ENCODE measurements at places on chromosomes 1 and 21.

- peak within 1 kb of the TSS; percentile 96 for H3K27ac ChIP-seq
- H3K36me3 ChIP-seq = peaks cover 17% of the 10 kb centered on the region
Measured at GRCh38 chr21:43775795-43776430, at the start of gene CSTB. Gene CSTB, minus strand, starts transcription at chr21:43776308. Its CDS starts 39 bp downstream, at chr21:43776269.

DNA sequence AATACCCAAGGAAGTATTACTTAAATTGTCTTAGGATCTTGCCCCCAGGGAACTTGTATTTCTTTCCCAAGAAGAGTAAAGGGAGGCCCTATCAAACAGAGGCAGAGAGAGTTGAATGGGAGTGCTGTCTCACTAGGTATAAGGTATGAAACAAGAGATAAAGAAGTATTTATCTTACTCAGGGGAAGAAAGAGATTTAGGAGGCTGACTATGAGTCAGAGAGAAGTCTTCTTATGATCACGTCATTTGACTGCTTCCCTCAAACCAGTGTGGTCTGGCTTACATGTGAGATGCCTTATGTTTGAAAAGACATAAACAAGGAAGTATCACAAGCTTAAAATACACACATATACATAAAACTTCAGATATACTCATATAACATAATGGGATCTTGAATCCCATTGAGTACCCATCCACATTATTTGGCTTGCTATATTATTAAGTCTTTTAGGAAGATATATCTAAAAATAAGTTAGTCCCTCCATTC lies 29.6 kb downstream of the DUSP10 start:
- DNase-seq = no peak
- H3K27ac ChIP-seq = peak overlapping the region; percentile 33

DNA sequence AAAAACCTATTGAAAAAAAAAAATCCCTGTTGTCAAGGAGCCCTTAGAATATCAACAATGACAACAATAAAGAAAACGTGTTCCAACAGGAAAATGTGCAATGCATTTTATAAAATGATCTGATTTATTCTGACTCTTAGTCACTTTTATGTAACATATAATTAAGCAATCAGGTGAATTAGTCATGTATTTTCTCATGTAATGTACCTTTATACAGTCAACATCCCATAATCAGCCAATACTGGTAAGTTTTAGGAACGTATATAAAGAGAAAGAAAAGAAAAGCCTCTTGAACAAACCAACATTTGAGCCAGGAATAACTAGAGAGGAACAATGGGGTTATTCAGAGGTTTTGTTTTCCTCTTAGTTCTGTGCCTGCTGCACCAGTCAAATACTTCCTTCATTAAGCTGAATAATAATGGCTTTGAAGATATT lies at the start of gene CLCA4:
Gene CLCA4 (plus strand): TSS at position 292 of the 435 bp plus-strand sequence. CDS start 42 bp downstream, at position 334.
- no peaks in the 10 kb centered on the region for H3K4me1 ChIP-seq
- H3K4me3 ChIP-seq = no peak within 1 kb of the TSS
- H3K27ac ChIP-seq = no peak within 1 kb of the TSS
- DNase-seq = no peak
- no peaks in the 10 kb centered on the region for H3K36me3 ChIP-seq
- no peaks in the 10 kb centered on the region for H3K27me3 ChIP-seq

DNA sequence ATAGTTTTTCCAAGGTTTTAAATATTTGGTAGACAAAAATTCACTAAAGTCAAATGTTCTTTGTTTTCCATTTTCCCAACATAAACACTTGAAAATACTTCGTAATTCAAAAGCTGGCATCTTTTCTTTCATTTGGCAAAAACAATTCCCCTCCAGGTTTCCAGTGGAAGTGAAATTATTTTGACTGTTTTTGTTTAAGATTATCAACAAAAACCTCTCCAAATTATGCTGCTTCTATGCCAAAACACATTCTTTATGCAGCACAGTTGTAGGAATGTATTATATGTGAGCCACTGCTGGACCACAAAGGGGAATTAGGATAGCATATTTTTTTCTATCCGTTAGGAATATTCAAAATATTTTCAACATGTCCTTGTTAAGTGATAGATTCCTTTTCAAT lies 44.1 kb downstream of the SLC5A9 start:
- no peaks in the 10 kb centered on the region for H3K36me3 ChIP-seq
- DNase-seq = no peak
- no peak overlapping the region for H3K4me3 ChIP-seq
- H3K4me1 ChIP-seq = no peaks in the 10 kb centered on the region
- no peaks in the 10 kb centered on the region for H3K27me3 ChIP-seq

DNA sequence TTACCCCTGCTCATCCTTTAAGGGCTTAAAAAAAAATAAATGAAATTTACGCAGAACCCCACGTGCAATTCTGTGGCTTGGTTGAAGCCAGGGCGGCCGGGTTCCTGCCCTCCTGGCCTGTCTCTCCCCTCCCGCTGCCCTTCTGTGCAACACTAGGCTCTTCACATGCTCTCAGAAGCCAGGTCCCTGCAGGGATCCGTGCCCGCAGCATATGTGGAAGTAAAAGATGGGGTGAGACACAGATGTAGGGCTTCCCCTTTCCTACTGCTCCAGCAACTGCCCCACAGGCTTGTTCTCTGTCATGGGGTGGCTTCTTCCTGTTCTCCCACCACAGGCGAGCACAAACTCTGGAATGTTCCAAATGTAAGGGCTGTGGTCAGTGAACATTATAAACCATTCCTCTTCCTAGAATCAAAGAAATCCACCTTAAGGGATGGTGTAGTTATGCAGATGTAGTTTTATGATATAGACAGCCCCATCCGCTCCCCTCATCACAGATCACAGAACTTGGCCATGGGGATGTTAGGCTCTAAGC lies 535.4 kb downstream of the KIF26B start:
- H3K4me1 ChIP-seq = no peaks in the 10 kb centered on the region
- H3K4me3 ChIP-seq = no peak overlapping the region
- no peaks in the 10 kb centered on the region for H3K27me3 ChIP-seq
- no peak overlapping the region for H3K27ac ChIP-seq
- no peaks in the 10 kb centered on the region for H3K36me3 ChIP-seq

- H3K4me3 ChIP-seq = peak overlapping the region; percentile 52
- no peaks in the 10 kb centered on the region for H3K27me3 ChIP-seq
- H3K36me3 ChIP-seq = peaks cover 17% of the 10 kb centered on the region
- DNase-seq = no peak
Measured at GRCh38 chr1:84573481-84573966, 716 bp downstream of the CTBS start.

- peaks cover 18% of the 10 kb centered on the region for H3K27me3 ChIP-seq
- peak overlapping the region; percentile 45 for H3K4me3 ChIP-seq
- DNase-seq = no peak
- H3K4me1 ChIP-seq = peaks cover 4% of the 10 kb centered on the region
- H3K27ac ChIP-seq = no peak overlapping the region
Measured at GRCh38 chr1:42379794-42380585, 602 bp upstream of the RIMKLA start.

DNA sequence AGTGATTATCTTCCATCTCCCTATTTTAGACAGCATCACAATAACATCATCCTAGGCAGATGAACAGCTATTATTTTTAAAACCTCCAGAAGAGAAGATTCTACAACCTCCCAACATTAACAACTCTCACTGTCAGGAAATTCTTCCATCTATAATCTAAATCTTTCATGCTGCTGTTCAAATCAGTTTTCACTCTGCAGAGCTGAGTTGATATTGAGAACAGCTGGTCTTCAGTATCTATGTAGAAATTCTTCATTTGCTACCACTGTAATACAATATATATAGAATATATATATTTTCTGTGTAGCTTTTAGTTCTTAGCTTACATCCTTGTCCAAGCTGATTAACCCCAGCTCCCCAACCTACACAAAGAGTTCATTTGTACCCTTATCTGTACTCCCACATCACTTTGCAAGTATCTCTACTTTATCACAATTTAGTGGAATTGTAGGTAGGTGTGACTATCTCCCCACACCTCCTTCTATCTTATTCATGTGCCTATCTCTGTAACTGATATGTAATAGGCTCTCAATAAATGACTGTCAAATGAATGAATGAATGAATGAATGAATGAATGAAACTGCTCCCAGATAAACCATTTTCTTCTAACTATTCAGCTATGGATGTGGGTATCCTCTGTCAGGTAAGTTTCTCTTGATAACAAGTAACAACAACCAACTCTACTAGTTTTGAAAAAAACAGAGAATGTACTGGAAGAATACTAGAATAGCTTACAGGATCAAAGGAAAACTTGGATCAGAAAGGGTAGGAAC lies 37.4 kb upstream of the PKN2 start:
- H3K27ac ChIP-seq = no peak overlapping the region
- DNase-seq = no peak
- H3K36me3 ChIP-seq = no peaks in the 10 kb centered on the region
- H3K4me1 ChIP-seq = no peaks in the 10 kb centered on the region
- no peak overlapping the region for H3K4me3 ChIP-seq
- no peaks in the 10 kb centered on the region for H3K27me3 ChIP-seq

GRCh38 chr1:170410401-170411166 lies 121.4 kb upstream of the GORAB start:
- no peaks in the 10 kb centered on the region for H3K27me3 ChIP-seq
- H3K4me1 ChIP-seq = no peaks in the 10 kb centered on the region
- H3K27ac ChIP-seq = no peak overlapping the region

DNA sequence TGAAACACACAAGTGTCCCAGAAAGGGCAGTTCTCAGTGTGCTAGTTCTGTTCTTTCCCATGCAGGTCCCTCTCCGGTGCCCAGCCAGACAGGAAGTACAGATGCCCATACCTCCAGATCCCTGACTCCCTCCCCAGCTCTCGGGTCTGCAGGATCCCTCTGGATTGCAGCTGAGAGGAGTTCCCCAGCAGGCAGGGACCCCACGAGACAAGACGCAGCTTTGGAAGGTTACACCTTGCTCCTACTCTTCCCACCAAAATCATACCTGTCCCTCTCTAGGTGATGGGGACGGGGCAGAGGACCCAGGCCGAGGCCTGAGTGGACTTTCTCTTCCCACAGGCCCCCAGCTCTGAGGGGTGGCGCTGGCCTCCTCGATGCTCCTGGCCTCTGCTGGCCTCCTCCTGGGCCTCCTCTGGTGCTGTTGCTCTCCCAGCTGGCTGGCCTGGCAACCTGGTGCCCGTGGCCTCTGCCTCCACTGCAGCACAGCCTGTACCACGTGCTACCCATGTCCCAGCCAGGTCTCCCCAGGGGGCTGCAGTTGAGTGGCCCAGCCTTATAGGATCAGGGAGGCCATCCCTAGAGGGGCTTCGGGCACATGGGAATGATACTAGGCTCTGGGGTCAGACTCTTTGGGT lies 9.4 kb downstream of the LDLRAD2 start:
- no peak for DNase-seq
- H3K4me3 ChIP-seq = no peak overlapping the region
- H3K36me3 ChIP-seq = peaks cover 23% of the 10 kb centered on the region
- H3K27ac ChIP-seq = no peak overlapping the region
- H3K27me3 ChIP-seq = no peaks in the 10 kb centered on the region
- H3K4me1 ChIP-seq = peaks cover 35% of the 10 kb centered on the region

GRCh38 chr1:190679044-190679443 lies 201.4 kb upstream of the BRINP3 start:
- H3K27me3 ChIP-seq = no peaks in the 10 kb centered on the region
- H3K4me3 ChIP-seq = no peak overlapping the region
- no peaks in the 10 kb centered on the region for H3K4me1 ChIP-seq

DNA sequence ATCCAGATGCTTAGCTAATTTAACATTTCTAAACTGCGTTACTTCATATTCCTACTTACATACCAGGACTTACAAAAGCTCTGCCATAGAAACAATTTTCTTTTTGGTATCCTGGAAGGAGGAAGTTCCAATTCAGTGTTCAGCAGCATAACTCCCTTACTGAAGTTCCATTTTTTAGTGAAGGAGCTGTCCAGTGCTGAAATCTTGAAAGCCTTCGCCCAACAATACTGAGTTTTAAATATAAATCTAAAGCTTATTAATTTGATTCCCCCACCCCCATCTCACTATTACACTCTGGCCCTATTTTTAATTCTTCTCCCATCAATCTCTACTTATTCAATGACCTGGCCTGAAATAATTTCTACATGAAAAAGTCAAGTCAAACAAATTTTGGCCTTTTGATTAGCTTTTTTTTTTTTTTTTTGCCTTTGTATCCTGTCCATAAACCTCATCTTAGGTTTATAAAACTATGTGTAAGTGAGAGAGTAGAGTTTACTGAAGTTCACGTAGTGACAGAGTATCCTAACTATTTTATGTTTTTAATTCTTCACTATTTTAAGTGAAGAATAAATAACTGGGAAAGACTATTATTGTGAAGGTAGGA lies 323.0 kb upstream of the PLD5 start:
- no peak overlapping the region for H3K27ac ChIP-seq
- no peaks in the 10 kb centered on the region for H3K4me1 ChIP-seq
- no peaks in the 10 kb centered on the region for H3K27me3 ChIP-seq
- DNase-seq = no peak

DNA sequence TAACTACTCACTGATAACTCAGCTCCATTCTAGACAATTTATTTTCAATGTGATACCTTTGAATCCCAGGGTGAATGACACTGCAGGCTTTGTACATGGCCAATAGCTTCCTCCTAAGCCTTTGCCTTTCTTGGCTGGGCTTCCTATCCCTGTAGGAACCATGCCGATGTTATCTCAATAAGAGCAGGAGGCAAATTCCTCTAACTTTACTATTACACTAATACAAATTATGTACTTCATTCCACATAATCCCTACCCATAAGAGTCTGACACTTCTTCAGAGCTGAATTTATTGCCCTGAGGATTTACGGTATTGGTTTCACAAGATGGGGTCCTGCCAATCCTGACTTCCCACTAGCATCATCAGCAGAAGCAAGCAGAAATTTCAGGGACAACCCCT lies 14.0 kb downstream of the TGFBR3 start:
- H3K27ac ChIP-seq = no peak overlapping the region
- H3K36me3 ChIP-seq = no peaks in the 10 kb centered on the region
- H3K4me3 ChIP-seq = no peak overlapping the region

GRCh38 chr21:26846036-26846931 lies 1.1 kb upstream of the ADAMTS1 start:
- H3K4me3 ChIP-seq = peak overlapping the region; percentile 81
- peaks cover 45% of the 10 kb centered on the region for H3K4me1 ChIP-seq
- peak; percentile 87 for DNase-seq
- H3K27ac ChIP-seq = peak overlapping the region; percentile 88

DNA sequence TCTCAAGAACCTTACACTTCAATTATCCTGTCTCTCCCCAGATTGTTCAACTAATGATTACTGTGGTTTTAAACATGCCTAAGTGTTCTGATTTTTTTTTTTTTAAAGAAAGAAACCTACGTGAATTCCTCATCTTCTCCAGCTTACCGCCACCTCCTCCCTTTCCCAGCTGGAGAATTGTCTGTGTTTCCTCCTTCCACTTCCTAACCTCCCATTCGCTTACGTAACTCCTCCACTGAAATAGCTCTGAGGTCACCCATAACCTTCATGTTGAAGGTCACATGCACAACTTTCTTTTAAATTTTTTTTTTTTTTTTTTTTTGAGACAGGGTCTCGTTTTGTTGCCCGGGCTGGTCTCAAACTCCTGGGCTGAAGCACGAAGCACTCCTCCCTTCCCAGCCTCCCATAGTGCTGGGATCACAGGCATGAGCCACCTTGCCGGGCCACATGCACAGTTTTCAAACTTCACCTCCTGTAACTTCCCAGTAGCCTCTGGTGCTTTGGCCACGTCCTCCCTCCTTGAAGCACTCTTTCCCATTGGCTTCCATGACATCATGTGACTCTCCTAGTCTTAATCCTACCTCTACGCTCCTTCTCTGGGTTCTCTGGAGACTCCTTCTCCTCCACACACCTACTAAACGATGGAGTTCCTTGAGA lies 9.8 kb upstream of the CAPZB start:
- H3K4me1 ChIP-seq = no peaks in the 10 kb centered on the region
- no peaks in the 10 kb centered on the region for H3K27me3 ChIP-seq
- no peak for DNase-seq
- H3K27ac ChIP-seq = peak overlapping the region; percentile 77
- H3K4me3 ChIP-seq = no peak overlapping the region

- peaks cover 52% of the 10 kb centered on the region for H3K36me3 ChIP-seq
- H3K4me3 ChIP-seq = no peak overlapping the region
- H3K27me3 ChIP-seq = no peaks in the 10 kb centered on the region
Measured at GRCh38 chr21:44425307-44425894, 29.9 kb upstream of the LRRC3 start.
